Mammary microvascular endothelial cell (primary cell): ENCODE measurements at places on chromosomes 4 and X. TPM values are rescaled to one million over a fixed set of nuclear protein-coding genes. Genes with fewer than 3 reads are reported as not detected.

Gene MAGEB2
- total RNA-seq: not detected in 2 replicates

Gene RAB9B
- 0.10 and 0.13 TPM in 2 replicates for total RNA-seq

Gene SSX2
- not detected in 2 replicates for total RNA-seq

Gene SLC49A3
- total RNA-seq: 7.9 and 9.4 TPM in 2 replicates

Gene HTN3
- not detected in 2 replicates for total RNA-seq

Gene GAB1
- total RNA-seq: 4.6 and 5.5 TPM in 2 replicates

Gene KIF4A
- total RNA-seq: 21.1 and 21.7 TPM in 2 replicates

Gene EGF
- total RNA-seq: not detected in 2 replicates

Gene ADGRG4
- 0.07 and 0.10 TPM in 2 replicates for total RNA-seq

Gene CXorf65
- total RNA-seq: not detected in 2 replicates

Gene CLCN4
- total RNA-seq: 5.1 and 5.4 TPM in 2 replicates

Gene ENPP6
- total RNA-seq: not detected in 2 replicates

Gene TRIM61
- total RNA-seq: not detected in 2 replicates

Gene CXCL3
- 0.93 and 4.1 TPM in 2 replicates for total RNA-seq

Gene GRIA2
- not detected in 2 replicates for total RNA-seq

Gene NAA11
- not detected in 2 replicates for total RNA-seq

Gene WDFY3
- total RNA-seq: 69.4 and 70.0 TPM in 2 replicates

Gene PAGE5
- total RNA-seq: not detected in 2 replicates

Gene HSFX4
- not detected in 2 replicates for total RNA-seq

Gene DSPP
- not detected in 2 replicates for total RNA-seq

Gene CT45A5
- not detected in 2 replicates for total RNA-seq

Gene TRIM60
- total RNA-seq: not detected in 2 replicates

Gene STS
- total RNA-seq: 7.1 and 9.4 TPM in 2 replicates

Gene TFE3
- 52.4 and 62.2 TPM in 2 replicates for total RNA-seq

Gene SRPX2
- 29.4 and 35.0 TPM in 2 replicates for total RNA-seq
